Spleen (tissue), 13 donors: ENCODE measurements at places on chromosomes 12 and 14. TPM values are rescaled to one million over a fixed set of nuclear protein-coding genes. Genes with fewer than 3 reads are reported as not detected.

DNA sequence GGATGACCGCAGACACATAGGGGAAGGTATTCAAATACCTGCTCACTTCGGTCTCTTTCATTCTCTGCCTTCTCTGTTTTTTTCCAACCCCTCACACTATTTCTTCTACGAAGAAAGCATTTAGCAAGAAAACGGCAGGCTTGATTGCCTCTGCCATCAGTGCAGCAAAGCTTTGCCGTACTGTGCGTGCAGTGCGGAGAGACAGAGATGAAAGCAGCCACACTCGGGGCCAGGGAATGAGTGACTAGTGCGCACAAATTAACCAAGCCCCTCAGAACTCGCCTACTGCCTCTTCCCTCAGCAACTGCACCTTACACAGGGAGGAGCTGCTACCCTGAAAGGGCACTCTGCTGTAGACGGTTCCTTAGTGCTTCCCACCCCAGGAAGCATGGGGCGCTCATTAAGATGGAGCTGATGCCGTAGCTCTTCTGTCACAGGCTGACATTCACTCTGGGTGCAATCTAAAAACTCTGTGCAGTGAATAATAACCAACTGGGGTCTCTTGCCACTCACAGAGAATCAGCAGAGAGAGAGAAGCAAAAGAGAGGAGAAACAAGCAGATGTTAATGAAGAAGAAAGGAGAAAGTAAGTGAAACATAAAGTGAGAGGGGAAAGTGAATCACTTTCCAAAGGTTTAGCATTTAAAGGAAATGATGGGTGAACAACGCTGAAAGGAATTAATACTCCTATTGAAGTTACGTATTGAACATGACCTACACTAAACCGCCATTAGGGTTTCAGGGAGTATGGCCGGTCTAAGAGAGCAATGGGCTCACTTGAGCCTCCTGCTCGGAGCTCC lies 69.4 kb downstream of the GRIN2B start:
- H3K36me3 ChIP-seq: no peaks in the 10 kb centered on the region
- no peaks in the 10 kb centered on the region for H3K4me1 ChIP-seq
- no peak overlapping the region for H3K27ac ChIP-seq

- no peaks in the 10 kb centered on the region for H3K36me3 ChIP-seq
- H3K4me1 ChIP-seq: peaks cover 32% of the 10 kb centered on the region
- no peaks in the 10 kb centered on the region for H3K27me3 ChIP-seq
- H3K4me3 ChIP-seq: peak overlapping the region; percentile 93
Observed at GRCh38 chr14:21476523-21476924, 235 bp downstream of the RAB2B start.

DNA sequence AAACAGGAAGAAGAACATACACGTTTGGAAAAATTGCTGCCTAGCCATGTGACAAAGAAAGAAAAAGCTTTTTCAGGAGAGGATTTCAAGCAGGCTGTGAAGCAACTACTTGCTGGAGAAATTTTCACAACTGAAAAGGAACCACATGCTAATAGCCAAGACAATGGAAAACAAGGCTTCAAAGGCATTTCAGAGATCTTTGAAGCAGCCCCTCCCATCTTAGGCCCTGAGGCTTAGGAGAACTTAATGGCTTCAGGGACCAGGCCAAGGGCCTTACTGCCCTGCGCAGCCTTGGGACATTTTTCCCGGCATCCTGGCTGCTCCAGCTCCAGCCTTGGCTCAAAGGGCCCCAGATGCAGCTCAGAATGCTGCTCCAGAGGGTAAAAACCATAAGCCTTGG lies 255.9 kb upstream of the ARID2 start:
- H3K36me3 ChIP-seq: no peaks in the 10 kb centered on the region
- no peaks in the 10 kb centered on the region for H3K4me1 ChIP-seq
- H3K27me3 ChIP-seq: no peaks in the 10 kb centered on the region
- no peak overlapping the region for H3K27ac ChIP-seq

GRCh38 chr14:87615822-87616679 lies 376.9 kb downstream of the GALC start:
- no peaks in the 10 kb centered on the region for H3K36me3 ChIP-seq
- no peak overlapping the region for H3K4me3 ChIP-seq
- H3K4me1 ChIP-seq: no peaks in the 10 kb centered on the region
- DNase-seq: no peak
- H3K27me3 ChIP-seq: no peaks in the 10 kb centered on the region
- H3K27ac ChIP-seq: no peak overlapping the region

DNA sequence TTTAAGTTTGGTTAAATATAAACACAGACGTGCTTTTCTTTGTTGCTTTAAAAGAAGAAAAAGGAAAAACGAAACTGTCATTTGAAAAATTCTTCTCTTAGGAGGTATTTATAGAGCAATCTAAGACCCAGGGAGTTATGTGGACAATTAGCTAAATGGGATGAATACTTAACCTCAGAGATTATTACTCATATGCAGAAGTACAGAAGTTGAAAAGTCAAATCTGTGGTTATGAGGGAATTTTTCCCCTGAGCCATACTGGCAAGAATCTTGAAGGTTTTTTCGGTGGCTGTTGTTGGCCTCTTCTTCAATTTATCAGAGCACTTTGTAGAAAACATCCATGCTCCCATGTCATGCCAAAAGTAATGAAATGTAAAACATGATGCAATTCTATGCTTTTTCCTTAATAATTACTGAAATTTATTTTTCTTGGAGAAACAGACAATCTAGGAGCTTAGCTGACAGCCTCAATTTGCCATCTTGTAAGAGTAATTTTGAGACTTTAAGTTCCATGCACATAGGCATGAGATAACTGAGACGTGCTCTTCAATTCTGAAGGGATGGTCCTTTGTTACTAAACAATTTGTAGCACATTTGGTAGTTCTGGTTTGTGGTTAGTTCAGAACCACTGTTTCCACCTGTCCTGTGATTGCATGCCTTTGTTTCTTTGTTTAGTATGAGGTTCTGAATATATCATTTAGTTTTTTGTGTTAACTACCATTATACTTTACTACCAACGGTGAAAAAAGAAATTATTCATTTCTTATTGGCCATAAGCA lies 126.6 kb downstream of the BCAT1 start:
- no peak overlapping the region for H3K4me3 ChIP-seq
- H3K36me3 ChIP-seq: no peaks in the 10 kb centered on the region
- peaks cover 27% of the 10 kb centered on the region for H3K4me1 ChIP-seq
- no peaks in the 10 kb centered on the region for H3K27me3 ChIP-seq

DNA sequence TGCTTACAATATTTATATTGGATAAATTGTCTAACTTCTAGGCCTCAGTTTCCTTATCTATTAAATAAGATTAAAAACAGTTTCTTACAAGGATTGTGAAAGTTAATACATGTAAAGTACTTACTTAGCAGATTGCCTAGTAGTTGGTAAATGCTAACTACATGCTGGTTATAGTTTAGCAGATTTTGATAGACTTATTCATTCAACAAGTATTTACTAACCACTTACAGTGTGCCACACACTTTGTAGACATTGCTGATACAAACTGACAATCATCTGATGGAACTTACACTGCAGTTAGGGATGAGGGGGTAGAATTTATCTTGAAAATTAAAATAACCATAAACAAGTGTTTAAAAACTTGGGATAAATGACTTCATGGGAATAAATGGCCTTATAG lies 50.4 kb downstream of the ARID2 start:
- H3K4me3 ChIP-seq: no peak overlapping the region
- H3K27me3 ChIP-seq: no peaks in the 10 kb centered on the region
- DNase-seq: no peak

DNA sequence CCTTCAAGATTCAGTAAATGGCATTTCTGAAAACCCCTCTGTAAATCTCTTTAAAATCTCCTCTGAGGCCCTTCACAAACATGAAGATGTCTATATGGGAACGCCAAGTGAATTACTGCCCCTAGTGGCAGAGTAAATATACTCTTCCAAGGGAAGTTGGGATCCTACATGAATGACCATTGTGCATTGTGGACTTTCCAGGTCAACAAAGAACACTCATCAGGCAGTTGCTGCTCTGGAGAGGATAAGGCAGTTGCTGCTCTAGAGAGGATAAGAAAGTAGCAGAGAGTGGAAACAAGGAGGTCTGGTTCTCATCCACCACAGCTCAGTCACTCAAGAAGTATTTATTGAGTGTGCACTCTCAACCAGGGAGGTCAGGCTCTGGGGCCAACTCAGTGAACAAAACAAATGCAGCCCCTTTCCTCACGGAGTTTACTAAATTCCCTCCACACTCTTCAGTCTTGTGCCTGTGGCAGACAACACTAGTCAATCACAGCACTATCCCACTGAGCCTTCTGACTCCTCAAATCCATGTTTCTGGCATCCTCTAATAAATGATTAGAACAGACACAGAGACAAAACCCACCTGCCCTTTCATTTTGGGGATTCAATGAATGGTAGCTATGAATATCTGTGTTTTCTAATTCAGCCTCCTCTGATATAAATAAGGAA lies 52.9 kb downstream of the SVOP start:
- no peaks in the 10 kb centered on the region for H3K36me3 ChIP-seq
- no peak overlapping the region for H3K4me3 ChIP-seq
- H3K27me3 ChIP-seq: no peaks in the 10 kb centered on the region
- DNase-seq: no peak
- H3K27ac ChIP-seq: no peak overlapping the region

GRCh38 chr12:68977335-68977734 lies 44.4 kb upstream of the CPM start:
- H3K27me3 ChIP-seq: no peaks in the 10 kb centered on the region
- no peak for DNase-seq
- peaks cover 10% of the 10 kb centered on the region for H3K4me1 ChIP-seq
- H3K36me3 ChIP-seq: no peaks in the 10 kb centered on the region

DNA sequence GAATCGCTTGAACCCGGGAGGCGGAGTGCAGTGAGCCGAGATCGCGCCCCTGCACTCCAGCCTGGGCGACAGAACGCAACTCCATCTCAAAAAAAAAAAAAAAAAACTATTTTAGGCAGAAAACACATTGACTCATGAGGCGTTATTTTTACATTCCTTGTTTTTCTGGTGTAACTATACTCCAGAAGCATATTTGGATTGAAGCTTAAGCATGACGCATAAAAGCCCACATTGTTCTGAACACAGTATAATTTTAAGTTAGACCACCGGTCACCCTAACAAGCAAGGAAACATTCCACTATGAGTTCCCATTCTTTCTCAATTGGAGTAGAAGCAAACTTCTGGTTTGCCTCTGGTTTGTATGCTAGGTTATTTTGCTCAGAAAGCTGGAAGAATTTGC lies 173.0 kb downstream of the MYRFL start:
- H3K4me1 ChIP-seq: no peaks in the 10 kb centered on the region
- H3K36me3 ChIP-seq: no peaks in the 10 kb centered on the region
- DNase-seq: no peak
- no peak overlapping the region for H3K4me3 ChIP-seq

- DNase-seq: no peak
- H3K4me1 ChIP-seq: peaks cover 3% of the 10 kb centered on the region
- H3K27me3 ChIP-seq: no peaks in the 10 kb centered on the region
Observed at GRCh38 chr14:59262717-59263454, 74.4 kb downstream of the DAAM1 start.

- H3K4me3 ChIP-seq: no peak overlapping the region
- no peak overlapping the region for H3K27ac ChIP-seq
- peaks cover 24% of the 10 kb centered on the region for H3K4me1 ChIP-seq
Observed at GRCh38 chr12:121570467-121571283, 10.1 kb downstream of the KDM2B start.

GRCh38 chr14:23562822-23563472 lies 4.6 kb downstream of the AP1G2 start:
- DNase-seq: no peak
- peaks cover 24% of the 10 kb centered on the region for H3K4me1 ChIP-seq
- no peaks in the 10 kb centered on the region for H3K36me3 ChIP-seq
- H3K27ac ChIP-seq: peak overlapping the region; percentile 32
- H3K27me3 ChIP-seq: no peaks in the 10 kb centered on the region

DNA sequence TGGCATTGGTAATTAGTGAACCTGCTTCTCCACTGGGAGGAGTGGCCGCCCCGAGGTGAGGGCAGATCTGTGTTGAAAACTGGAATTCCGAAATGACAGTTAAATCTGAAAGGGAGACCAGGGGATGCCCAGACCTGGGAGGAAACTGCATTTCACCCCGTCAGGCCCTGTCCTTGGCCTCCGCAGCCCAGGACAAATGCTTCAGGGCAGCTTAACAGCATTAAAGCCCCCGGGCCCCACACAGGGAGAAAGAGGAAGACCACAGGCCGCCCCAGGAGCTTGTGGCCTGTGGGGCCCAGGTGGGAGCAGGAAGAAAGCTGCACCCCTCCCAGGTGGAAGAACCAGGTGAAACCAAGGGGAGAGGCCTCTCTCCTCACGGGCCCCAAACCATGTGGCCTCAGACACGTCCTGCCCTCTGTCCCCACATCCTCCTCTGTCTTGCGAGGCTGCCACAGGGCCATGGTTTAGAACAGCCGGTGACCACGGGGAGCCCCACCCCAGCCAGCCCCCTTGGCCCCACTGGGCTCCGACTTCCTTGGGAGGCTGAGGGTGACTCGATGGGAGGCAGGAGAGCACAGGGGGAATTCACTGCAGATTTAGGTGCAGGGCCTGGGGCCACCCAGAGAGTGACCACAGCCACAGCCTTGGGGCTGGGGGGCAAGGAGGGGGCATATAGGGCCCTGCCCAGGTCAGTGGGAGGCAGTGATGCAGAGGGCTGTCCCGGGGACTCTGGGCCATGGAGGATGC lies 265.4 kb downstream of the ADGRD1 start:
- no peak overlapping the region for H3K4me3 ChIP-seq
- H3K36me3 ChIP-seq: no peaks in the 10 kb centered on the region

- peak overlapping the region; percentile 94 for H3K4me3 ChIP-seq
- H3K27ac ChIP-seq: peak overlapping the region; percentile 99
- DNase-seq: peak; percentile 93
- H3K36me3 ChIP-seq: peaks cover 5% of the 10 kb centered on the region
- H3K4me1 ChIP-seq: peaks cover 49% of the 10 kb centered on the region
Observed at GRCh38 chr14:102593061-102593824, 794 bp downstream of the RCOR1 start.

DNA sequence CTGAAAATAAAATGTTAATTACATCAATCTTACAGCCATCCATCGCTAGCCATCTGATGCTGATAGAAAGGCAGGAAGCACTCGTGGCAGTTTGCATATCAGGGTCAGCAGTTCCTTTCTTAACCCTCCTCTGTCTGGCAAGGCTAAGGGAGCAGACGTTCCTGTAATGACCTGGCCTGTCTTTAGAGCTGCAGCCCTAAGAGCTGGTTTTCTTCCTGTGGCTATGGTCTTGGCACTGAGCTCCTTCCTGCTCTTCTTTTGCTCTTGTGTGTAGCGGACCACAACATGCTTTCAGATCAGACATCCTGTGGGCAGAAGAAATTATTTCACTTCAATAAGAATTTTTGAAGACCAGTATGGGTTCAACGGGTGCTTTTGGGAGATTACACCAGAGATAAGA lies 170.4 kb downstream of the DAD1 start:
- no peaks in the 10 kb centered on the region for H3K36me3 ChIP-seq
- no peak overlapping the region for H3K27ac ChIP-seq
- no peak overlapping the region for H3K4me3 ChIP-seq
- H3K4me1 ChIP-seq: peaks cover 24% of the 10 kb centered on the region
- H3K27me3 ChIP-seq: no peaks in the 10 kb centered on the region
- DNase-seq: no peak

GRCh38 chr14:51368721-51369163 lies 128.7 kb downstream of the TMX1 start:
- no peaks in the 10 kb centered on the region for H3K27me3 ChIP-seq
- peak overlapping the region; percentile 48 for H3K27ac ChIP-seq
- no peak for DNase-seq
- H3K4me1 ChIP-seq: no peaks in the 10 kb centered on the region

GRCh38 chr12:47105914-47106674 lies 26.3 kb upstream of the AMIGO2 start:
- no peaks in the 10 kb centered on the region for H3K36me3 ChIP-seq
- DNase-seq: no peak
- H3K27me3 ChIP-seq: no peaks in the 10 kb centered on the region
- H3K4me1 ChIP-seq: no peaks in the 10 kb centered on the region
- no peak overlapping the region for H3K27ac ChIP-seq
- H3K4me3 ChIP-seq: no peak overlapping the region

Gene TMEM30B
- 1.0 TPM for total RNA-seq

Gene IQSEC3
- total RNA-seq: 1.4 TPM

Gene PTPRQ
- total RNA-seq: not detected

Gene AHNAK2
- total RNA-seq: 1.3 TPM

Gene C12orf54
- not detected for total RNA-seq

Gene CHD8
- 83.9 TPM for total RNA-seq

Gene DDX51
- 17.8 TPM for total RNA-seq
